ENCODE measurements at places on chromosomes 4 and X. TPM values are rescaled to one million over a fixed set of nuclear protein-coding genes. Genes with fewer than 3 reads are reported as not detected.

ATXN3L gene
- total RNA-seq: not detected

NAA15 gene
- total RNA-seq: 35.1 TPM

TMEM131L gene
- 17.7 TPM for total RNA-seq

RGN gene
- 4.7 TPM for total RNA-seq

Measured in vagina (tissue), 2 donors.